Femur (tissue), 1 donor: ENCODE measurements at places on chromosomes 7 and 10.

DNA sequence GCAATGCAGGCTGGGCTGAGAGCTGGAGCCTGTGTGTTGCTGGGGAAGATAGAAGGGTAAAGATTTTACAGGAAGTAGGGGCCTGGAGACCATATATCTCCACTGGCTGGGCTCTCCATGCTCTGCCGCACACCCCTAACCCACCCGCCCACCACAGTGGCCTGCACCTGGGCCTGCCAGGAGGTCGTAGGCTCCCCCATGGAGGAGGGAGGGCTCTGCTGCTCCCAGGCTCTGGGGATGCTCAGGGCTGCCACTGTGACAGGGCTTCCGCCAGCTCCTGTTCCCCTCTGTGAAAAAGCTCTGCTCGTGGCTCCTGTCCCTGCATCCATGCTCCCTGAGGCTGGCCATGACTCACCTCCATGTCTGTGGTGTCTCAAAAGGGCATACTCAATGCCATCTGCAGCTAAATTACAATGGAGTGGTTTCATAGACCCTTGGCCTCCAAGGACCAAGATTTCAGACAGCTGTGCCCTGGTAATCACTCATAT, 106.0 kb downstream of the CXCL12 start:
- no peak for DNase-seq

DNA sequence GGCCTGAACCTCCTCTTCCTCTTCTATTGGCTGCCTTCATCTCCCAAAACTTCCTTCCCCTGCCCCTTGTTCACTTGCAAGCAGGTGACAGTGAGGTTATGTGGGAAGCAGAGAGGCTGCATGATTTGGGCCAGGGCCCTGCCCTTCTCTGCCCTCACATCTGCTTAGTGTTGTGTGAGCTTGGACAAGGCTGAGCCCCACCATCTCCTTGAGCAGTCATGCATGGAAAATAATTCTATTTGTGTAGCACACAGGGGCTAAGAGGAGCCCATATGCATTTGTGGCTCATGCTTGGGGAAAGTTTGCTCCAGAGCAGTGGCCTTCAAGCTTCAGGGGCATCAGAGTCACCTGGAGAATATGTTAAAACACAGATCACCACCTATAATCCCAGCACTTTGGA, 26.8 kb upstream of the AQP1 start:
- no peak for DNase-seq

GRCh38 chr10:48802611-48803071, 118.0 kb downstream of the WDFY4 start:
- DNase-seq: no peak

DNA sequence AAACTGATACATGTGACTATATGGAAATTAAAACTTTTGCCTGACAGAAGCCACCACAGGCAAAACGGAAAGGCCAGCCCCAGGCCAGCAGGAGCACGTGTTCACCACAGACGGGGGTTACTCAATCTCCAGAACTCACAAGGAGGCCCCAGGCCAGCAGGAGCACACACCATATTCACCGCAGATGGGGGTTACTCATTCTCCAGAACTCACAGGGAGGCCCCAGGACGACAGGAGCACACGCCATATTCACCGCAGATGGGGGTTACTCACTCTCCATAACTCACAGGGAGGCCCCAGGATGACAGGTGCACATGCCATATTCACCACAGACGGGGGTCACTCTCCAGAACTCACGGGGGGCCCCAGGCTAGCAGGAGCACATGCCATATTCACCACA, 61.5 kb downstream of the NKX6-2 start:
- no peak for DNase-seq

GRCh38 chr10:106815427-106816043, 349.0 kb downstream of the SORCS1 start:
- no peak for DNase-seq

- peak; percentile 85 for DNase-seq
Measured at GRCh38 chr10:79322616-79323543, 24.4 kb upstream of the PPIF start.

DNA sequence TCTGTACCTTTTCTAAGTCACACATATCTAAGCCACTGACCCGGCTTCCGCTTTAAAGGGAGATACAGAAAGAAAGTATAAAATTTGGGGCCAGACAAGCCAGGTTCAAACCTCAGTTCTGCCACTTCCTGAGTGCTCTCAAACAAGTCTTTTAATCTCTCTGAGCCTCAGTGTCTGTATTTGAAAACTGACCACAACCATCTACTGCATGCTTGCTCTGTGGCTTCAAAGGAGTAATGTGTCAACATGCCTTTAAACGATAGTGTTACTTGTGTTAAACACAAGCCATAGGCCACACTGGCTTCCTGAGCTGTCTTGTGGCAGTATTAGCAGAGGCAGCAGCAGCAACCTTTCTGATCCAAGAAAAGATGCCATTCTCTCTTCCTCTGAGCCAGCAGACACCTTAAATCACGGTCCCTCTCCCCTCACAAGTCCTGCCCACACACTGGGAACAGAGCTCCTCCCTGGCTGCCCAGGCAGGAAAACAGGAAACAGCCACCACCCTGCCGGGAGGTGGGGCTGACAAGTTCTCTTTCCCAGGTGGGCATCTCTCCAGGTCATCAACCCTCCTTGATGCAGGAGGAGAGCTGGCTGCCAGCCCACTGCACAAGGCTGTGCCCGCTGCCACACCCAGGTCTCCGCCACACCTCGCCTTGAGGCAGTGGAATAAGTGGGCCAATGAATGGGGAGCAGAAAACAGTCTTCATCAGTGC, 10.7 kb downstream of the HIP1 start:
- peak; percentile 62 for DNase-seq

DNA sequence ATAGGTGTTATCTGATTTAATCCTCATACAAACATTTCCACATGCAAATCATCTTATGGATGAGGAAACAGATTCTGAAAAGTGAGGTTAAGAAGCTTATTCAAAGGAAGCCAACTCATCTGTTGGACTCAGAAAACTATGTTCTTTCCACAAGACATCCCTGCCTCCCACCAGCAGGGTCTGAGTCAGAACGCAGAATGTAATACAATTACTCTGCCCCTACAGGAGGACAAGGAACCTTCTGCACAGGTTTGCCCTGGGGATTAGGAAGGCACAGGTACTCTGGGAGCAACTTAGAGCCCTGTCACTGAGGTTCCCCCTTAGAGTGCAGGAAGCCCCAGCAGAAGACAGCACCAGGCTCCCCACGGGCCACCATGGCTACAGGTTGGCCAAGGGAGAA, 255.7 kb downstream of the TNS3 start:
- DNase-seq: no peak

GRCh38 chr7:112990624-112991023, 96.0 kb downstream of the GPR85 start:
- no peak for DNase-seq

DNA sequence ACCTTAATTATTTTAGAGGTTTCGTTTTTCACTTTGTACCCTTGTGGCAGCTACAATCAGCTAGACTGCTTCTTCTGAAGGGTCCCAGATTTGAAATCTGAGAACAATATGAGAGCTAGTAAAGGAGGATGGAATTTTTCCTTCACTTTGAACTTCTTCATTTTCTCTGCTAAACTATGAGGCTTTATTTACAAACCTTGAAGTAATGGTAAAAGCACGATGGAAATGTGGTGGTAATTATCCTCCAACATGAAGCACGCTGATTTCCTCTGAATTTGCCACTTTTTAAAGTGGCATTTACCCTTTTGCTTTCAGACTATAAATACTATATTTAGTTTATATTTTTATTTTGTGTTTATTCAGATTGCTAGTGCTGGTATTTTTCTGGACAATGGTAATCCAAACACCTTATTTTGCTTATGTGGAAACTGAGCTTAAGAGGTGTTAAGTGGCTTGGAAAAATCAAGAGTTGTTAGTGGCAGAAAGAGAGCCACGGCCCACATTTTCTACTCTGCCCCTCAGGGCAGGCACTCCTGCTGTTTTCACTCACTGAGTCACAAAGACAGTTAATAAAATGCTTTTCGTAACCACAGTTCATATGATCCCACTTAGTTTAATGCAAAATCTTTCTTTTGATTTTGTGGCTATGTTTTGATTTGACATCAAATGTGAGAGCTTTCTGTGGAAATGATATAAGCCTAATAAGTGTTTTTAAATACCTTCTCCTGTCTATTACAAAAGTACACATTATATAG, 2.7 kb downstream of the SSMEM1 start:
- DNase-seq: no peak

DNA sequence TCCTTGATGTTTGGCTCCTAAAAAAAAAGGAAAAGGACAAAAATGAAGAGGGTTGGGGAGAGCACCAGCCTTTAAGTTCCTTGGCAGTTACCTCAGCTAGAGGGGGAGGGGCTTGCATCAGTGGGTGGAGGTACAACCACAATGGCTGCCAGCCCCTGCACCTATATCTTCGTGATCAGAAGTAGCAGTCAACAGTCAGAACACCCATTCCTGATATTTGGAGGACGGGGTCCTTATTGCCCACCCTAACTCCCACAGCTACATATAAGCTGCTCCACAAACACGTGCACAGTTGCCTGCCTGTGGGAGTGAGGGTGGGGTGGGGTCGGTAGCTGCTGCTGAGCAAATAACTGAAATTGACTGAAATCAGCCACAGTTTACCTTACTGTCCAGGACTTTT, 26.2 kb downstream of the C1GALT1 start:
- DNase-seq: no peak

GRCh38 chr7:137590071-137590755, 246.7 kb upstream of the PTN start:
- no peak for DNase-seq

- DNase-seq: no peak
Measured at GRCh38 chr7:131105294-131105798, 222.3 kb upstream of the MKLN1 start.

GRCh38 chr7:116802746-116803152, 59.6 kb upstream of the CAPZA2 start:
- peak; percentile 46 for DNase-seq

- DNase-seq: no peak
Measured at GRCh38 chr10:14023673-14024328, 306.9 kb downstream of the FRMD4A start.

GRCh38 chr10:111440501-111440900, 363.7 kb downstream of the ADRA2A start:
- no peak for DNase-seq

DNA sequence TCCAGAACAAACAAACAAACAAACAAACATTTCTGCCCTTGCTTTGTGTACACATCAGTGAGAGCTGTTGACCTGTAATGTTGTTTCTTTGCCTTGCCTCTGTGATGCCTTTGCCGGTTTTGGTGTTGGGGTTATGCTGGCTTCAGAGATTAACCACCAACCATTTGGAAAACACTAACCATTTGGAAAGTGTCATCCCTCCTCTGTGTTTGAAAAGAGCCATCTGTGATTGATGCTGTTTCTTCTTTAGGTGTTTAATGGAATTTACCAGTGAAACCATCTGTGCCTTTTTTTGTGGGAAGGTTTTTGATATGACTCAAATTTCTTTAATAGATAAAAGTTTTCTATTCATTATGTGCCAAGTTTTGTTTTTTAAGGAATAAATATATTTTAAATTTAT, 46.5 kb downstream of the INPP5A start:
- no peak for DNase-seq

GRCh38 chr10:76976142-76976541, 661.5 kb downstream of the KCNMA1 start:
- no peak for DNase-seq

GRCh38 chr10:46317889-46318288, 31.1 kb downstream of the ANTXRL start:
- peak; percentile 5 for DNase-seq

DNA sequence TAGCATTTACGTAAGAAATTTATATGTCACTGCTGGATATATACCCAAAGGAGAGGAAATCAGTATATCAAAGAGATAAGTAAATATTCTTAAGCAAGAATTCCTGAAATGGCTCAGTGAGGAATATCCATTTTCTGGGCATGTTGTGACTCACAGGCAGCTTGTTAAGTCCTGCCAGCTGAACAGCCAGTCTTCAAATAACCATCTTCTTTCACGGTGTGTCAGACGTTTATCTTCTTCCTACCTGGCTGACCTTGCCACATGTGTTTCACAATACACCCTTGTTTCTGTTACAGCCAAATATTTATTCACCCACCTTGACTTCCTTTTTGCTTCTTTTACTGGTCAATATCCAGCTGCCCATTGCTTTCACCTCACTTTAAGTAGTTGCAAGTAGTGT, 648.1 kb downstream of the ANKRD7 start:
- no peak for DNase-seq

DNA sequence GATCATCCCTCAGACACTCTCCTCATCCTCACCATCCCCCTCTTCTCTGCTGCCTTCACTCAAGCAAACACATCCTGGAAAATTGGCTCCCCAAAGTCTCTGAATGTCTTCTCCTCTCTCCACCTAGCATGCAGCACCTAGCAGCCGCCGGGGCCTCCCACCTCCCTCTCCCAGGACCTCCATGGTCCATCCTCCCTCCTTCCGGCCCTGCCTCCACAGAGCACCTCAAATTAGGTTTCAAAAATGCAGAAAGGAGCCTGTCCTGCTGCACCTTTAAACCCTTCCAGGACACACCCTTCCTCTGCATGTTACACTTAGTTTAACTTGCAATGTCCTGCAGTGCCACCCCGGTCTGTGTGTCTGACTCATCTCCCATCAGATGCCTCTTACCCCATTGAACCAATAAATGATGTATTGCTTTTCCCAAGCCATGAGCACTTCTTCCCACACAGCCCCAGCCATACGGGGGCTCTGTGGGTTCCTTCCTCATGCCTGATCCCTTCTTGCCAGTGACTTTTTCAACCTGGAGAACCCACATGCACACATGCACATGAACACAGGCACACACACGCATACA, 582.5 kb upstream of the MGMT start:
- no peak for DNase-seq

- DNase-seq: no peak
Measured at GRCh38 chr7:149321978-149322541, 60.1 kb downstream of the ZNF783 start.

DNA sequence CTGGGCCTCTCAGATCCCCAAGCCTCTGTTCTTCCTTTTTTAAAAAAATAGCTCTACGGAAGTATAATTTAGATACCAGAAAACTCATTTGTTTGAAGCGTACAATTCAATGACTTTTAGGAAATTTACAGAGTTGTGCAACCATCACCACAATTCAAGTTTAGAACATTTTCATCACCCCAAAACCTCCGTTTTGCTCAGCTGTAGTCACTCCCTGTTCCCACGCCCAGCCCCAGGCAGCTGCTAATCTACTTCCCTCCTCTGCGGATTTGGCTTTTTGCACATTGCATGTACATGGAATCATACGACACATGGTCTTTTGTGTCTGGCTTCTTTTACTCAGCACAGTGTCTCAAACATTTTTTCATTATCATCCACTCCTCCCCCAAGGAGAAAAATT, 229.2 kb downstream of the TCF7L2 start:
- no peak for DNase-seq

DNA sequence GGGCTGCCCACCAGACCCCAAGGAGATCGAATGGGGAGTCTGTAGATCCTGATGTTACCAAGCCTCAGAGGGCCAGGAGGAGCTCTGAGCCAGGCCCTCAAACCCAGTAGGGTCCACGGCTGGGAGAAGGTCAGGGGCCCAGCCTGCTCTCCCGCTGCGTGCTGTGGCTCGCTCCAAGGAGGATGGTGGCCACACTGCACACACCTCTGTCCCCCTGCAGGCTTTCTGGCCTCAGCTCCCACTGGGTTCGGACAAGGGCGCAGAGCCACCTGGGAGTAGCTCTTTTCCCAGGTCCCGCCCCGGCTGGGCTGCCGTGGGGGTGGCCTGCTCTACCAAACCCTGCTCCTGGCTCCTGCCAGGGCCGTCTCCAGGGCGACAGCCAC, 175.8 kb downstream of the ZNF248 start:
- DNase-seq: no peak

- DNase-seq: no peak
Measured at GRCh38 chr10:78194050-78194449, 160.4 kb downstream of the RPS24 start.
